NCI-H1092 (cell line): ENCODE measurements at places on chromosomes 12 and 14.

DNA sequence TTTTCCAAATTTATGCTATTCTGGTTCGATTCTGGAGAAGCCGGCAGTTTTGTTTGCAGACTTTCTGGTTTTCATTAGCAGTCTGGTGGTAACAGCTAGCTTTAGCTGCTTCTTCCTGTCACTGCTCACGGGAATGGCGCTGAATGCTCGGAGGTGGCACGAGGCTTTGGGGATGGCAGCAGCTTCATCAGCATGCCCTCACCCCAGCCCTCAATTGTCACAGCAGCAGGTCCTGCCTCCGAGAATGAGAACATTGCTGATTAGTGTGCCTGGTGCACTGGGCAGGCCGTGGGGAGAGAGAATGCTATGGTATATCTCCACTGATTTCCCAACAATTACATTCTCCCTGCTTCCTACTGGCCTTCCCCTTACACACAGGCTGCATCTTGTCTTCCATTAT is 73.6 kb downstream of the SAMD4A start:
- no peak for DNase-seq

GRCh38 chr12:124752437-124753227 is 111.0 kb downstream of the SCARB1 start:
- no peak for DNase-seq

GRCh38 chr12:56948881-56949280 is 8.5 kb downstream of the RDH16 start:
- DNase-seq, result no peak

DNA sequence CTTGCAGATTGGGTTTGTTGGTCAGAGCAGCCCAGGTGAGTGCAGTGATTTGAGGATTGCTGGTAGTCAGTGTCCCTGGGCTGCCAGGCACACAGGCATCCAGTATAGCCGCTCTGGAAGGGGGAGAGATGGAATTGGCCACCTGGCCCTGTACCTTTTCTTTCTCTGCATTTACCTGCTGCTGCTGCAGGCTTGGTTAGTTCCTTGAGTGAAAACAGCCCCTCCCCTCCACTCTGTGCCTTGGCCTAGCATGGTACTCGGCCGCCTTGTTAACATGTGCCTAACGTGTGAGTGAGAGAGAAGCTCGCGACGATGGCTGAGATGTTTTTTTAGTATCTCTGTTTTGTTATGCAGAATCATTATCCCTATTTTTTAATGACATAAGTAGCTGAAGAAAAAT is 49.3 kb upstream of the AMN start:
- no peak for DNase-seq

DNA sequence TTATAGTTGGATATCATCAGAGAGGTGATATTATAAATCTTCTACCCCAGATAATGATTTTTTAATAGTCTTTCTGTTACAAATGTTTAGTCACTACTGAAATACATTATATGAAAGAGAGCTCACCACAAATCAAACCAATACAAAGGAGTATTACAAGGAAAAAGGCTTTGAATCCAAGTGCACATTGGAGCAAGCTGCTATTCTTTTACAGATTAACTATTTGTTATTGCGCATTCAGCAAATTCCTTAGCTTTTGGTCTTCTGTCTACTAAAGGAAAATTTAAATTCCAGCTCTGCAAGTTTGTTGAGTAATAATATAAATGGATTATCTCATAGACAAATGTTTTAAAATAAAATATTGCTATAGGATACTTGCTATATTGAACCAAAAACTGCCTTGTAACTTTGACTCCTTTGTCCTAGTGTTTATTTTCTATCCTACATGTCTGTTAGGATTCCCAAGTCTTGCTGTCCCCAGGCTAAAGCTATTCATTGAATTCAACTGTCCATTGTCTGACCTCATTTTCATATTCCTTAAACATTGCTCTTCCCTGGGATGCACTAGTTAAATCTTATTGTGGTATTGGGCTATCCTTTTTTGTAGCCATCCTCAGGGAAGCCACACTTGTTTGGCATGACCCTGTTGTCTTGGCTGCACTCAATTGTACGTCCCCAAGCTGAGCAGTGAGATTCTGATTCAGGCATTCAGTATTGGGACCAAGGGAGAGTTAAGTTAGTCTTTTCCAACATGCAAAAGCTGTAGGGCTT is 41.5 kb downstream of the PDE3A start:
- no peak for DNase-seq

DNA sequence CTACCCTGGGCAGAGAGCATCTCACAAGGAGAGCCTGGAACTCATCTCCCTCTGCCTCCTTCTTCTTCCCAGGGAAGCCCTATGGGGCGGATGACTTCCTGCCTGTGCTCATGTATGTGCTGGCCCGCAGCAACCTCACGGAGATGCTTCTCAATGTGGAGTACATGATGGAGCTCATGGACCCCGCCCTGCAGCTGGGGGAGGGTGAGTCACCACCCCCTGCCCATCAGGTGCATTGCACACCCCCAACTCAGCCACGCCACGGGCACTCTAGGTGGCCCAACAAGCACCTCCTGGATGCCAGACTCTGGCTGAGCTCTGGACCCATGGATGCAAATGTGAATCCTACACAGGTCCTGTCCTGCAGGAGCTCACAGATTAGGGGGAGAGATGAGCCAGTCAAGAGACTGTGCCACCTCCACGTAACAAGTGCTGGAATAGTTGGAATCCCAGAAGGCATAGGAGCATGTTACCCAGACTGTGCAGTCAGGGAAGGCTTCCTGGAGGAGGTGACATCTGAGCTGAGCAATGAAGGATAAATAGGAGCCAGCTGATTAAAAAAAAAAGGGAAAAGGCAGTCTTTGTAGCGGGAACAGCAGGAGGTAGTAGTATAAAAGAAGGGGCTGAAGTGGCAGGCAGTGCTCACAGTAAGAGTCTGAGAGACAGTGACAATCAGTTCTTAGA is 71.9 kb downstream of the LGMN start:
- no peak for DNase-seq

GRCh38 chr14:22489957-22490950 is 98.8 kb downstream of the DAD1 start:
- no peak for DNase-seq

DNA sequence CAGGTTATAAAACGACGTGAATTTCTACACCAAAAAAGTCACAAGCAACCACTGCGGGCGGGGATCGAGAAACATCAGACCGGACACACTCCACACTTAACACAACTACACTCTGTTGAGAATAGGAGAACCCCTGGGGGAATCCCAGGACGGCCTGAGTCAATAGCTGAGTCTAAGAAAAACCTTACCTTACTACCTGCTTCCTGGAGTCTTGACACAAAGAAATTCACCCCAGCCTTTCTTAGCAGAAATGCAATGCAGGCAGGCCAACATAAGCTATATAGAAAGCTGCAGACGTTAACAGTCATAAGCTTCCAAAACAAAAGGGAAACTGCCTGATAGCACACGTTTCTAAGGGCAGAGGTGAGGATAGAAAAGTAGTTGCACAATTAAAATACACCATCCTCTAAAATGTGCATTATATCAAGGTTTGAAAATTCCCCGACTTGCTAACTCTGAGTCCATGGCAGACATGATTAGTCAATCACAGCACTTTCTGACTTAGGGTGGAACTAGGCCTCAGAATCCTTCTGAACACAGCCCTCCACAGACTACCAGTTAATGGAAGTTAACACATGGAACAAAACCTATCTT is 68.0 kb downstream of the CCDC88C start:
- no peak for DNase-seq

DNA sequence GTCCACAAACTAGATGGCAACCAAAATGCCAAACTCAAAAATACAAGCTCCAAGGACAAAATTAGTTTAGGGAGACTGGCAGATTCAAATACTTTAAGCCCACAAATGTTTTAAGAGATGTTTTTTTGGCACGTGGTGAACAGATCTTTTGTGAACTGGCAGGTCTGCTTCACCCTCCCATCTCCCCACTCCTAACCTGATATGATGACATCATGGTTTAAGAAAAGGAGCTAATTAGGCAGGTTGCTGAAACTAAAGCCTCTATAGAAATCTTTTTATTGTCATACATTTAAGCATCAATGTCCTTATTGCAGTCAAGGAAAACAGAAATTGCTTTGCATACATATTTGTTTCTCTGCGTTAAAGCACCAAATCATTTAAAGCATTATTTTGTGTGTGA is 5.8 kb downstream of the LRIG3 start:
- DNase-seq, result no peak

DNA sequence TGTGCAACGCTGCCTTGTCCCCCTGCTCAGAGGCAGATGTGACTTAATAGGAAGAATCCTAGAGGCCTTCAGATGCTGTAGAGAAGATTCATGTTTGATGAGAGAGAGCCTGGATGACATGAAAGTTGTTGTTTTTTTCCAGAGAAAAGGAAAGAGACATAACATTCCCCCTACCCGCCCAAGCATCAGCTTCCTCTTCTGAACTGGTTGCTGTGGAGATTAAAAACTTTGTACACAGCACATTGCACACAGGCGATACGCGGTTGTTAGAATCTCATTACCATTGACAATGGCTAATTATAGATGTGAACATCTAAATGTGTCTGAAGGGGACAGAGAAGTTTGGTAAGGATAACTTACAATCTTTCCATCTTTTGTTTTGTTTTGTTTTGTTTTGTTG is 13.6 kb upstream of the ETFBKMT start:
- no peak for DNase-seq

DNA sequence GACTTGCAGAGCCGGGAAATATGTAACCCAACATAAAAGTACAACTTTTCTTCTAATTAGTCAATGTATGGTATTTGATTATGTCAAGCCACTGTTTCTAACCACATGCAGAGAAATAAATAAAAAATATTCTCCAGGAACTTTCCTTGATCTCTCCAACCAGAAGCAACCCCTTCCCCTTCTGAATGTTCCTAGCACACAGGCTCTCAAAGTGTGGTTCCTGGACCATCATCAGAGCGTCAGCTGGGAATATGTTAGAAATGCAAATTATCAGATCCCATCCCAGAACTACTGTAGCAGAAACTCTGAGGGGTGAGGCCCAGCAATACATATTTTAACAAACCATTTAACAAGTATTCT is 21.0 kb upstream of the ITPR2 start:
- no peak for DNase-seq

DNA sequence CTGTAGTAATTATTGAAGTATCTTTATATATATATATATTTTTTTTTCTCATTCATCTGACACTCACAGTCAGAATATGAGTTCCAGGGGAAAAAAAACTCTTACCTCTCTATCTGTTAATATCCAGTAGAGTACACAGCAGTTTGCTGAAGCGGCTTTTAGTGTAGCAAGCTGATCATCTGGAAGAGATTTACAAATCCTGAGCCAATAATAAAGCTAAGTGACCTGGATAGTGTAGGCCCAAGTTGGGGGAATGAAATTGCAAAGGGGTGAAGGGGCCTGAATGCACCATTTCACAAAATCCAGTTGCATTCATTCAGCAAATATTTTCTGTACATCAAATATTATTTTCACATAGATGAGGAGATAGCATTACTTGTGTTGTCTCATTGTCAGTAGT is 234.6 kb upstream of the FLRT2 start:
- no peak for DNase-seq

- no peak for DNase-seq
Measured at GRCh38 chr12:22122359-22122758, 76.3 kb downstream of the CMAS start.

DNA sequence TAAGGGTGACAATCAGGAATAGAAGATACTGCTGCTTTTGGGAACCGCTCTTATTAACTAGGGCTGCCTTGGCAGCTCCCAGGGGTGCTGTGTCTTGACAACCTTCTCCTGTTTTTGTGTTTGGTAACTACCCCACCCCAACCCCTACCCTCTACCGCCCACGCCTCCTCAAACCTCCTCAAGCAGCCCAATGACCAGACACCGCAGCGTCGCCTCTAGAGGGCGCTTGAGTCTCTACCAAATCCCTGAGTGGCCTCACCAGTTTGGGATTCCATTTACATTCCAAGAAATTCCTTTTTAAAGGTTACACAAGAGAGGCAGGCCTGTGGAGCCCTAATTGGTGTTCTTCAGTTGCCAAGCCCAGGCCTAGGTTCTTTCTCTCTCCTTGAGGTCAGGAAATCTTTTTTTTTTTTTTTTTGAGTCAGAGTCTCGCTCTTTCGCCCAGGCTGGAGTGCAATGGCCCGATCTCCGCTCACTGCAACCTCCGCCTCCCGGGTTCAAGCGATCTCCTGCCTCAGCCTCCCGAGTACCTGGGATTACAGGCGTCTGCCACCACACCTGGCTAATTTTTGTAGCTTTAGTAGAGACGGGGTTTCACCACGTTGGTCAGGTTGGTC is 72.4 kb upstream of the USP44 start:
- DNase-seq, result no peak

DNA sequence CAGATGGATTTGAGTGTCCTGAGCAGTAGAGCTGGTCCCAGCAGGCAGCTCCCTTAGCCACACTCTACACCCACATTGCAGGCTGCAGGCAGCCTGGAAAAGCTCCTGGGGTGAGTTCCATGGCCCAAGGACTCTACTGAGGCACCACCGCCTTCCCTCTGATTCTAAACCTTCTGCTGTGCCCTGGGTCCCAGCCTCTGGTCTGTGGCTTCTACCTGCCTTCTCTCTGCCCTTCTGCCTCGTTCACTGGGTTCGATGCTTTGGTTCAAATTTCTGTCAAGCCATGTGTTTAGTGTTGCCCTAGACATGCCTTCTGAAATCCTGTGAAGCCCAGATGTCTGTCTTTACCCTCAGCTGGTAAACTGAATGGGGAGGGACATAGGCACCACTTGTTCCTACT is 1.5 kb upstream of the FGF6 start:
- DNase-seq, result no peak

DNA sequence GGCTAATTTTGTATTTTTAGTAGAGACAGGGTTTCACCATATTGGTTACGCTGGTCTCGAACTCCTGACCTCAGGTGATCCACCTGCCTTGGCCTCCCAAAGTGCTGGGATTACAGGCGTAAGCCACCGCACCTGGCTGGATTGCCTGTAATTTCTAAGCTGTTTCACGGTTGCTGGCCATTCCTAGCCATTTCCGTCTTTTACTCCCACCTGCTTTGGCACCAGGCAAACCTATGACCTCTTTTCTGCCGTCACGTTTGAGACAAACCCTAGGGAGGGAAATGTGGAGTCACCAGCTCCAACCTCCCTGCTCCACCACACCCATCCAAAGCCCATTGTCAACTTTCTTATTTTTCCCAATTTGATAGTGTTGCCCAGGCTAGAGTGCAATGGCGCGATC is 1.2 kb downstream of the GPR132 start:
- DNase-seq, result no peak

DNA sequence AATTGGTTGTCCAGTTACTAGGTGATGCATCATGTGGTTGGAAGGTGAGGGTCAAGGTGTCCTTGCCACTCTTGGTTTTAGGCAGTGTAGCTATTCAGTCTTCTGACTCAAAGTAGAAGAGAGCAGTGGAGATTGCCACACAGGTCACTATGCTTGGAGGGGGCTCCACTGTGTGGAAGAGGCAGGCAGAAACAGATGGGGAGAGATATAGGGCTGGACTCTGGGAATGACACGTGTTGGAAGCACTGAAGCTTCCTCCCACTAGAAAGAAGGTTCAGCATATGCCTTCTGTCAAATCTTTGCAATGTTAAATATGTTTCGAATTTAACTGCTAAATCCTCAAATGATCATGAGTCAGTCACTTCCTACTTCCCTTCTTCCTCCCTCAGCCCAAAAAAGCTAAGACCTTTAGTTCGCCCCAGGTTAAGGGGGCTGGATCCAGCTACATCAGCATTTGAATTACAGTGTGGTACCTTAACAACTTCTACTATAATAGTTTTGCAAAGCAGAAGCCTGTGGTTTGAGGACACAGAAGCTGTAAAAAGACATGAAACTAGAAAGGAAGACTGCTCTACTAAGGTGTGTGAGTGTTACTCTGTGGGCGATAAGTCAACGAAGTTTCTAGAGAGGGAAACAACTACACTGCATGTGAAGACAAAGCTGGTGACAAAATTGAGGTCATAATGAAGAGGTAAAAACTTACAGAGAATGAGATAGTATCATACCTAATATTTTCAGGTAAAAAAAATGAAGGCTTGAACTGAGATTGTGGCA is 228.0 kb downstream of the NELL2 start:
- no peak for DNase-seq
